Esophagus squamous epithelium (tissue), 5 donors: ENCODE measurements at places on chromosomes 6 and 20.

DNA sequence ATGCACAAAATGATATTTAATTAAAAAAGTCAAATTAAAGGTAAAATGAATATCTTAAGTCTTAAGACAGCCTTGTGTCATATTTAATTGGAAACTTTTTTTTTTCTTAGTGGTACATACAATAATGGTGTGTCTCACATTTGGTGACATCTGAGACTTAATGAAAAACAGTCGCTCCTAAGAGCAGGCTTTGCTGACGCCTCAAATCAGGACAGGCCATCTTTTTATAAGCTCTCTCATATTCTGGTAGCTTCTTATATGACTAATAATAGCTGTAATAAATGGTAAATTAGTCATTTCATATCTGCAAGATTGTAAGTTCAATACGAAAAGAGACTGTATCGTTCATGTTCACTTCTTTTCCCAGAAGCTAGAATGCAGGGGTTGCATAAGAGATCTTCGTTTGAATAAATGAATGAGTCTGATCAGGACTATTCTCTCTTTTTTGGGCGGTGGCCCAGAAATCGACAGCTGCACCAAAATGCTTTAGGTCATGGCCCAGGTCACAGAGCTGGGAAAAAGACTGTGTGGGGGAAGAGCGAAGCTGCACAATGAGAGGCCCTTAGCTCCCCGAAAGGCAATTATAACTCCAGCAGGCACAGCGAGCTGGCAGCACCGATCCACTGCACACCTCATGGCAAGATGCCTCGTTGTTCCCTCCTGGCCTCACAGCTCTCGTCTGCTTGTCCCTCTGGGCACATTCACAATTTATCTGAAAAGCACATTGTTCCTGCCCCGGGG lies 69.4 kb downstream of the NRN1 start:
- DNase-seq: no peak

DNA sequence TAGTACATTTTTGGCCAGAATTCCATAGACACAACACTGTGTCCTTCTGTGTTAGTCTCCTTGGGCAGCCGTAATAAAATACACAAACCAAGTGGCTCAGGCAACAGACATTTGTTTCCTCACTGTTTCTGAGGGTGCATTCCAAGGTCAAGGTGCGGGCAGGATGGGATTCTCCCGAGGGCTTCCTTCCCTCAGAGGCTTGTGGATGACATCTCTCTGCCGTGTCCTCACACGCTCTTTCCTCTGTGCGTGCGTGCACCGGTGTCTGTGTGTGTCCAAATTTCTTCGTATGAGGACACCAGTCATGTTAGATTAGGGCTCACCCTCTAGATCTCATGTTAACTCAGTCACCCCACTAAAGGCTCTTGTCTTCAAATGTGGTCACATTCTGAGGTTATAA lies 30.6 kb downstream of the CDYL start:
- no peak for DNase-seq

DNA sequence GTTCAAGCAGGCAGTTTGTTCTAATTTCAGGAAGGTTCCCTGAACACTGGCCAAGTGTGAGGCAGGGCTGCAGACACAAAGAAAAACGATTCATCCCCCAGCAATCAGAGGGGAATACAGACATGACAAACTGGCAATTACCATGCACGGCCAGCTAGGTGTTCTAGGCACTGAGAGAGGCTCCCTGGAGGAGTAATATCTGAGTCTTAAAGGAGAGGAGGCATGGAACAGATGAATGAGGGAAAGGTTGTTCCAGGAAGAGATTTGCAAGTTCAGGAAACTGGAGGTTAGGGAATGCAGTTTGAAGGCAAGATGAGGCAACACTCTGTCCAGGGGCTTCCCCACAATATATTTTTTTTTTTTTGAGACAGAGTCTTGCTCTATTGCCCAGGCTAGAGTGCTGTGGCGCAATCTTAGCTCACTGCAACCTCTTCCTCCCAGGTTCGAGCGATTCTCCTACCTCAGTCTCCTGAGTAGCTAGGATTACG lies 11.1 kb downstream of the RRAGD start:
- DNase-seq: no peak

DNA sequence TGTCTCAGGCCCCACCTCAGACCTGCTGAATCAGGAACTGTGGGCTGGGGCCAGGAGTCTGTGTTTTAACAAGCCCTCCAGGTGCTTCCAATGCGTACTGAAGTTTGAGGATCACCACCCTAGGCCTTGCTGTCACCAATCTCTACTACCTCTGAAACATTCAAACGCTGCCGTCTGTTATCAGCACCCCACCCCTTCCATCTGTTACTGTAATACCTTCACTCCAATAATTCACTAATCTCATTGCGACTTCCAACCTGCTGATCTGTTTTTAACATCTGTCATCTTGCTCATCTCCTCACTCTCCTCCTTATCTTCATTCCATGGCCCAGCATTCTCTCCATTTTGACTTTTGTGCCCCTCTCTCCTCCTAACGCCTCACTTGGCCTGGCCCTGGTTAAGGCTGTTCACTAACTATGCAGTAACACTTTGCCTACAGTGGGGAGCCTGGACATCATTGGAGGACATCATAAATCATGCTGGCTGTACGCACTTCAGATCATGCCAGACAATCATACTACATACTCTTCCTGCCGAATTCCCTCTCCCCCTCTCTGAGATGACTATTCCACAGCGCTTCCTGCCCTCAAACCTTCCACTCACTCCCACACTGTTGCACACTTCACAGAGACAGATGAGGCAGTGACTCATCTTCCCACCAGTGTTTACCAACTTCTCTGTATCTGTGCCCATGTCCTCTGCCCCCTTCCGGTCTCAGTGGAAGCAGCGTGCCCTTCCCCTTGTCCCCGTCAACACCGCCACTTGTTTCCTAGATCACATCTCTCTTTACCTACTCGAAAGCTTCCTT lies 3.0 kb upstream of the GUCA1B start:
- DNase-seq: no peak
